Endothelial cell of umbilical vein (primary cell): ENCODE measurements at places on chromosomes 12 and 14. TPM values are rescaled to one million over a fixed set of nuclear protein-coding genes. Genes with fewer than 3 reads are reported as not detected.

Gene KRT80
- 21.7 and 23.7 TPM in 2 replicates for total RNA-seq

Gene IL22
- not detected in 2 replicates for total RNA-seq

Gene CELA1
- total RNA-seq = not detected in 2 replicates

Gene EXOC3L4
- not detected in 2 replicates for total RNA-seq

Gene FOXG1
- total RNA-seq = not detected in 2 replicates

Gene RILPL2
- total RNA-seq = 4.6 and 7.2 TPM in 2 replicates

Gene RND1
- total RNA-seq = 4.0 and 4.4 TPM in 2 replicates

Gene POTEG
- total RNA-seq = not detected in 2 replicates

Gene GLIPR1
- total RNA-seq = 74.1 and 98.8 TPM in 2 replicates

Gene KRT2
- total RNA-seq = not detected in 2 replicates

Gene AICDA
- total RNA-seq = not detected in 2 replicates

Gene KDM2B
- 34.3 and 37.3 TPM in 2 replicates for total RNA-seq

Gene ARG2
- 19.8 and 22.5 TPM in 2 replicates for total RNA-seq

Gene RPGRIP1
- total RNA-seq = not detected in 2 replicates

Gene ASPG
- not detected in 2 replicates for total RNA-seq

Gene DHRS2
- total RNA-seq = 0.44 TPM in 1 of 2 replicates, not detected in the other
